Skeletal muscle tissue (tissue), 5 donors: ENCODE measurements at places on chromosomes 12 and 14. TPM values are rescaled to one million over a fixed set of nuclear protein-coding genes. Genes with fewer than 3 reads are reported as not detected.

Gene HOXC6
- total RNA-seq = 2.6 TPM

Gene CRACR2A
- 2.1 TPM for total RNA-seq

Gene SIX4
- 11.0 TPM for total RNA-seq

Gene STXBP6
- total RNA-seq = 17.7 TPM

Gene COPZ1
- total RNA-seq = 62.6 TPM

Gene HOXC4
- 1.0 TPM for total RNA-seq

Gene CKB
- total RNA-seq = 64.7 TPM

Gene NUDT14
- 17.2 TPM for total RNA-seq

Gene C3AR1
- 7.8 TPM for total RNA-seq

Gene KLRF1
- not detected for total RNA-seq

Gene GALNT16
- 8.4 TPM for total RNA-seq

Gene DAO
- not detected for total RNA-seq

Gene RD3L
- not detected for total RNA-seq

Gene C12orf54
- not detected for total RNA-seq

Gene C12orf42
- 1.0 TPM for total RNA-seq

Gene EXOC3L4
- 0.52 TPM for total RNA-seq

Gene KCNC2
- 0.52 TPM for total RNA-seq

Gene KRT75
- not detected for total RNA-seq

Gene GZMH
- total RNA-seq = not detected

Gene SLC17A8
- under 0.01 TPM for total RNA-seq

Gene PPP1CC
- 103 TPM for total RNA-seq

Gene SLCO1A2
- total RNA-seq = not detected

Gene PPP2R5C
- total RNA-seq = 55.3 TPM

Gene CLEC2B
- 2.6 TPM for total RNA-seq

Gene CMA1
- 0.52 TPM for total RNA-seq

Gene EGLN3
- total RNA-seq = 60.0 TPM

Gene JDP2
- total RNA-seq = 24.5 TPM

Gene LBHD2
- not detected for total RNA-seq

Gene TBX3
- 16.7 TPM for total RNA-seq

Gene KCNH3
- 0.52 TPM for total RNA-seq

Gene DACT1
- total RNA-seq = 32.4 TPM

Gene TAS2R13
- 4.2 TPM for total RNA-seq

Gene CCDC184
- 0.52 TPM for total RNA-seq

Gene GPR137C
- total RNA-seq = 1.6 TPM

Gene SLC6A13
- total RNA-seq = 2.6 TPM

Gene MIP
- not detected for total RNA-seq

Gene PUS7L
- 10.4 TPM for total RNA-seq

Gene ACSM4
- not detected for total RNA-seq

Gene PRH2
- not detected for total RNA-seq

Gene KRT79
- total RNA-seq = 1.6 TPM

Gene CLEC9A
- not detected for total RNA-seq

Gene CCDC177
- total RNA-seq = not detected

Gene TOMM20L
- not detected for total RNA-seq

Gene SERPINA6
- not detected for total RNA-seq

Gene SOAT2
- total RNA-seq = under 0.01 TPM
